ENCODE measurements at places on chromosomes 6 and 20.
A peak's percentile ranks its signal among the peaks of the same experiment; 100 is the strongest.

DNA sequence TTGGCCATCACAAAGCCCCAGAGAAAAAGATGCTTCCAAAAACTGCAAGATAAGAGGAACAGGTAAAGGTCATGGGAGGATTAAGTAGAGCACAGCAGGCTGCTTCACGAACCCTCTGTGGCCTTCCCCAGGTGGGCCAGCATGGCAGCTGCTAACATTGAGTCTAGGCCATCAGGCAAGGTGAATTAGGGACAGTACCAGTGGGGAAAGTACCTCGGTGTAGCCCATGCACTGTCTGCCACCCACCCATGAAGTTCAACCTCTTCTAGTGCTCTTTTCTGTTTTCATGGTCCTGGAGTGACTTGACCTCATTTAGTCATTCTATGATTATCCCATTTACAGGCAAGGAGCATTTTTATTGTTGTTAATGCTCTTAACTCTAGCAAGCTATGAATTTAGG, 108.6 kb upstream of the DUSP22 start:
- no peak for DNase-seq

- no peak for DNase-seq
Measured at GRCh38 chr20:57809149-57809548, 99.3 kb upstream of the PMEPA1 start.

- DNase-seq: no peak
Measured at GRCh38 chr6:109039795-109040194, 54.9 kb downstream of the SESN1 start.

- DNase-seq: peak; percentile 62
Measured at GRCh38 chr6:100116411-100117194, 122.6 kb upstream of the MCHR2 start.

- peak; percentile 81 for DNase-seq
Measured at GRCh38 chr6:35425284-35425683, 26.9 kb upstream of the FANCE start.

DNA sequence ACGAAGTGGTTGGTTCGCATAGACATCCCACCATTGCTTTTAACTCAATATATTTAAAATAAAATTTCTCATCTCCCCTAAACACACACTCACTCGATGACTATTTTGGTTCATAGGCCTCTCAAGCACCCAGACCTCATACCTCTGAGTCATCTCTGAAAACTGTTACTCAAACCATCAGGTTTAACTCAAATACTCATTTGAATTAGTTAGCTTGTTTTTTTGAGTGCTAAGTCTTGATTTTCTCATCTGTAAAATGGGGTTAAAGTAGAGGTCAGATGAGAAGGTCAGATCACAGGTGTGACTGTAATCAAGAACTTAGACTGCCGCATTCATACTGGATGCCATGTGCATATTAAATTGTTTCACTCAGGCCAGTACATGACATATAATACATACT, 243.9 kb upstream of the TENT5A start:
- peak; percentile 67 for DNase-seq

GRCh38 chr20:44648068-44648467, 3.4 kb downstream of the ADA start:
- DNase-seq: no peak

- no peak for DNase-seq
Measured at GRCh38 chr6:120005292-120005976, 655.9 kb upstream of the MAN1A1 start.

DNA sequence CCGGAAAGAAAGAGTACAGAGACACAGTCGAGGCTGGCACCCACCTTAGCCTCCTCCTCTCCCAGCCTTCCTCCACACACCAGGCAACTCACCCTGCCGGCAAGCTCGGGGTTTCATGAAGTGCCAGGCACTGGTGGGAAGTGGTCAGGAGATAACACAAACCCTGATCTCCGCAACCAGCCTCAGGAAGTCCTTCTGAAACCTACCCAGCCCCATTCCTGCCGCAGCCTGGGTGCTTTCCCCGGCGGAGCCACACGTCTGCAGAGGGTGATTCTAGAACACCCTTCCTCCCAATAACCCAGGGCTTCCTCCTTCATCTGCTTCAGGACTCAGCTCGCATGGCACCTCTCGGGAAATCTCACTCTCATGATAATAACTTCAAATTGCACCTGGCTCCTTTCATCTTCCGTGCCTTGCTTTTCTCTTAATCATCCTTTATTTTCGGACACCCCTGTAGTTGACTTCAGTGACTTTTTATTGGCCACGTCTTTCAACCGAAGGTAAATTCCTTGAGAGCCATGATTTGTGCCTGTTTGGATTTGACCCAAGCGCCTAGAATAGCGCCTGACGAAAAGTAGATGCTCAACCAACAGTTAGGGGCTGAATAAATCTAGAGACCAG, 8.7 kb upstream of the HLA-E start:
- no peak for DNase-seq

DNA sequence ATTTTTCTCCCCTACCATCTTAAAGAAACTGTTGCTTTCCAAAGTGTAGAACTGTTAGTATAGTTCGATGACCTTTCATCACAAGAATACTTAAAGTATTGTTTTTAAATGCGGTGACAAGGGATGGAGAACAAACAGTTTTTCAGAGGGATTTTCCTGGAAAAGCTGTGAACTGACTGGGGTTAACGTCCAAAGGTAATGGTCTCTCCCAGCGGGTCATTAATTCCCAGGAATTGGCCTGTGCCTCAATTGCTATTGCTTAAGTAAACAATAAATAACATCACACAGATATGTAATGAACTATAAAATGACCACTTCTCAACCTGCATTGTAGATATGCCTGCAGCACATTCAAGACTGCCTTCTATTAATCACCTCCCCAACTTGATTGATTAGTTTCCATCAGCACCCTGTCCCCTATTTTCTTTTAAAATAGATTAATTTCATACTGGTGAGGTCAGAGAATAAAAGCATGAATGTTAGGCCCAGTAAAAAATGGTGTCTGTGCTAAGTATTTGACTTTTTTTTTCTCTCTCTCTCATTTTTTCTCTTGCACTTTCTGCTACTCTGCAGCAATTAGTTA, 268.2 kb downstream of the SAMD5 start:
- no peak for DNase-seq

DNA sequence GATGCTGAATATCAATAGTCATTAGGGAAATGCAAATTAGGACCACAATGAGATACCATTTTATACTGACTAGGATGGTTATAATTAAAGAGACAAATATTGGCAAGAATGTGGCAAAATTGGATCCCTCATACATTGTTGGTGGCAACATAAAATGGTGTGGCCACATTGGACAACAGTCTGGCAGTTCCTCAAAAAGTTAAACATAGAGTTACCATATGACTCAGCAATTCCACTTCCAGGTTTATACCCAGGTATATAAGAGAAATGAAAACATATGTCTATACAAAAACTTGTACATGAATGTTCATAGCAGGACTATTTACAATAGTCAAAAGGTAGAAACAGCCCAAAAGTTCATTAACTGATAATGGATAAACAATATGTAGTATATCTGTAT, 2.0 kb upstream of the CRIP3 start:
- DNase-seq: no peak

DNA sequence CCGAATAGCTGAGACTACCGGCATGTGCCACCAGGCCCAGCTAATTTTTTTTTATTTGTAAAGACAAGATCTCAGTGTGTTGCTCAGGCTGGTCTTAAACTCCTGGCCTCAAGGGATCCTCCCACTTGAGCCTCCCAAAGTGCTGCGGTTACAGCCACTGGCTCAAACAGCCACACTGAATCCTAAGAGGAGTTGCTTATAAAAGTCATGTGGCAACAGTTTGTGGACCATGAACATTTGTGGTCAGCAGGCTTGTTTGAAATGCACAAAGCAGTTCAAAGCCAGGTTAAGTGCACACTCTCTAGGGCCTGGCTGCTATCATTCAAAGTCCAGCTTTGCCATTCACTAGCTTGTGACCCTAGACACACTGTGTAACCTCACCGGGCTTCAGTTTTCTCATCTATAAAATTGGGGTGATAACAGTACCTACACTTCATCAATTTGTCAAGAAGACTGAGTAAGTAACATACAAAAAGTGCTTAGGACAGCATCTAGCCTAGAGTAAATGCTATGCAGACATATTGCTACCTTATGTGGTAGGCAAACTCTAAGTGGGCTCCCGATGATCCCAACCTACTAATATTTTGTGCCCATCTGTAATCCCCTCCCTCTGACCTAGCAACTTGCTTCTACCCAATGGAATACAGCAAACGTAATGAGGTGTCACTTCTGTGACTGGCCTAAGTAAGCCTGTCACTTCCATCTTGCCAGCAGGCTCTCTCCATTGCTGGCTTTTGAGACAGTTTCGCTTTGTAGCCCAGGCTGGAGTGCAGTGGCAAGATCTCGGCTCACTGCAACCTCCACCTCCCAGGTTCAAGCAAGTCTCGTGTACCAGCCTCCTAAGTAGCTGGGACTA, 122.9 kb downstream of the ZMYND8 start:
- peak; percentile 11 for DNase-seq

DNA sequence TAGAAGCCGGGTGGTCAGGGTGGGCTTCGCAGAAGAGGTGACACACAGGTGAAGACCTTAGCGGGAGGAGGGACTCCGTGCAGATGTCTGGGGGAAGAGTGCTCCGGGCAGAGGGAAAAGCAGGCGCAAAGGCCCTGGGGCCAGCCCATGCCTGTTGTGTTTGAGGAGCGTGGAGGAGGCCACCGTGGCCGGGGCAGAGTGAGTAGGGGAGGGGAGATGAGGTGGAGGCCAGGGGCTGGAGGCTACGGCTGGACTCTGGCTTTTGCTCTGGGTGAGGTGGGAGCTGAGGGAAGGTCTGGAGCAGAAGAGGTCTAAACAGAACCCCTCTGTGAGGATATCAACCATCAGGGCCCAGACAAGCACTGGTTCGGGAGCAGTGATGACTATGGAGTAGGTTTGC, 244.0 kb downstream of the PREX1 start:
- DNase-seq: no peak

DNA sequence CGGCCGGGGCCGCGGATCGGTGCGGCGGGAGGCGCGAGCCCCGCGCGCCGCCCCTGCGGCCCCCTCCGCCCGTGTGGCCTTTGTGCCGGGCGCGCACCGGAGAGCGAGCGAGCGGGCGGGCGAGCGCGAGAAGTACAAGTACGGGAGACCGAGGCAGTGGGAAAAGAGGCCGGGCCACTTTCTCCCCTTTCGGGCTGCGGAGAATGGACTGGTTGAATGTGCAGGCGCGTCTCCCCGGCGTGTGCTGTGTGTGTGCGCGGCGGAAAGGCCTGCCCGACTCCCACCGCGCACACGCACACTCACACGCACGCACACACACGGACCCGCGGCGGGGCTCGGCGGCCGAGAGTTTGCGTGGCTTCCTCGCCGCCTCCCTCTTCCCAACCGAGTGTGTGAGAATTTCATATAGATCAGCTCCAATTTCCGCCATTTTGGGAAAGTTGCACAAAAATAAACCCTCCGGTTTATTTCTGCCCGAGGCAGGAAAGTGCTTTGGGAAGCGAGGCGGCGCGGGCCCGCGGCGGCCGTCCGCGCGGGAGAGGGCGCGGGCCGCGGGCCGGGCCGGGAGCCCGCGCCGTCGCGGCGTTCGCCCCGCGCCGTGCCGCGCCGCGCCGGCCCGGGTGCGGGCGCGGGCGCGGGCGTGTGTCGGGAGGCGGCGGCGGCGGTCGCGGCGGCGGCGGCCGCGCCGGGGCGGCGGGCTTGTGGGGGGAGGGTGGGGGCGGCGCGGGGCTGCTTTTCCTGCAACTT, 1.1 kb downstream of the L3MBTL3 start:
- no peak for DNase-seq

- DNase-seq: no peak
Measured at GRCh38 chr20:46037036-46037435, 8.0 kb downstream of the SLC12A5 start.

DNA sequence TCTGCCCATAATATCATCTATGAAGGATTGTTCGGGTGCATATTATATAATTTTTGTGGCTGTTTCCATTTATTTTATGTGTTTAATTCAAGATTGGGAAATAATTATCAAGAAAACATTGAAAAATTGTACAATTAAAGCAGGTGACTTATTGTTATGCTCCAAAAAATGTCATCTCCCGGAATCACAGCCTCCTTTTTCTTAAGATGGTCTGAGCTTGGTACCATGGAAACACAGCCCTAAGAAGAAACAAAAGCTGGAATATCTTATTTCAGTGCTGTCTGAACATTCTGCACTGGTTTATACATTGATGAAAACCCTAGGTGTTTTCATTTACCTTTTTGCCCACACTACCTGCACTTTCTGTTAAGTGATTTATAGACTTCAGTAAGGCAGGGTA, 367.2 kb downstream of the ARHGAP18 start:
- no peak for DNase-seq

DNA sequence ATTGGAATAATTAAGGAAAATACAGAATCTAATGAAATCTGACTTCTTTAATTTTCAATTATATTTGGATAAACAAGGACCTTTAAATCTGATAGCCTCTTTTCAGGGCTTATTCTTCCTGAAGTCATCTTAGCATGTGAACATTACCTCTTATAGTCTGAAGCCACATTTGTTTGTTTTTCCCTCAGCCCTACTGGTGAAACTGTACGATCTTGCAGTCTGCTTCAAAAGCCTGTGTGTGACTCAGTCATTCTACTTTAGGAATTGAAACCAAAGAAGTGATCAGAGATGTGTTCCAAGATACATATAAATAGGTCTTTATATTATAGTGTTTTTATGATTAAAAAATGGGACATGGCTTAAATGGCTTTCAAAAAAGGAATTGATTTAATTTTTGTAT, 67.5 kb downstream of the MACROD2 start:
- no peak for DNase-seq

DNA sequence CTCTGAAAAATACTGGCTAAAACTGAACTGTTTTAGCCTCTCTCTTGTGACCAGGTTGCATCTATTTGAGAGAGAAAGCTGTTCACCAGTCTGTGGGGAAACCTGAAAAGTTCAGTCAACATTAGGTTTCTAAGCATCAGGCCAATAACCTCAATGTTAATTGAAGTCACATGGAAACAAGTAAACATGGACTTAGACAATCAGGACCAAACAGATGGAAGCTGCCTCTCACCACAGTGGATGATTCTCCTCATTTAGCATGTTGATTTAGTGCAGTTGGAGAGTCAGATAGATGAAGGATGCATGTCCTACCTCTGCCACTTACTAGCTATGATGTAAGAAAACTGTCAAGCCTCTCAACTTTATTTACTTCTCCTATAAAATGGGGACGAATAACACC, 18.2 kb downstream of the SCGN start:
- no peak for DNase-seq

- no peak for DNase-seq
Measured at GRCh38 chr20:64261138-64261537, 5.6 kb downstream of the PCMTD2 start.

Data from AG09309 (cell line).